NCI-H446 treated with DMSO at 0.1 percent for 48 hours (cell line): ENCODE measurements at places on chromosomes 1 and 21.
A peak's percentile ranks its signal among the peaks of the same experiment; 100 is the strongest.

DNA sequence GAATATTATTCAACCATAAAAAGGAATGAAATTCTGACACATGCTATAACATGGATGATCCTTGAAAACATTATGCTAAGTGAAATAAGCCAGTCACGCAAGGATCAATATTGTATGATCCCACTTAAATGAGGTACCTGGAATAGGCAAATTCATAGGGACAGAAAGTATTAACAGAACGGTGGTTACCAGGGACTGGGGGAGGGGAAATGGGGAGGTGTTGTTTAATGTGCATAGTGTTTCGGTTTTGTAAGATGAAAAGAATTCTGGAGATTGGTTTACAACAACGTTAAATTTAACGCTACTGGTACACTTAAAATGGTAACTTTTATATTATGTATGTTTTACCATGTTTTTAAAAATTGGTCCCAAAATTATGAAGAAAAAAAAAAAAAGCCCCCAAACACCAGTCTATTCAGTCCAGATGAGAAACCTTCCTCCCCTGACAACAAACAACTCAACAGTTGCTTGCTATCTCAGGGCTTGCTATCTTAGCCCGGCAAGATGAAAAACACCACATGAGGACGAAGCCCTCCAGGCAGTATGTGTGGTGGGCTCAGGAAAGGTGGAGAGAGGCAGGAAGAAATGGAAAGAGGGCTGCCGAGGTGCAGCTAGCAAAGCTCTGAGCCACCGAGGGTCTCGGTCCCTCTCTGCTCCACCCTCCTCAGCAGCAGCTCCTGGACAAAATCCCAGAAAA is 8.5 kb downstream of the NUAK2 start:
- no peak for DNase-seq

GRCh38 chr1:30607723-30608122 is 115.7 kb downstream of the MATN1 start:
- no peak for DNase-seq

DNA sequence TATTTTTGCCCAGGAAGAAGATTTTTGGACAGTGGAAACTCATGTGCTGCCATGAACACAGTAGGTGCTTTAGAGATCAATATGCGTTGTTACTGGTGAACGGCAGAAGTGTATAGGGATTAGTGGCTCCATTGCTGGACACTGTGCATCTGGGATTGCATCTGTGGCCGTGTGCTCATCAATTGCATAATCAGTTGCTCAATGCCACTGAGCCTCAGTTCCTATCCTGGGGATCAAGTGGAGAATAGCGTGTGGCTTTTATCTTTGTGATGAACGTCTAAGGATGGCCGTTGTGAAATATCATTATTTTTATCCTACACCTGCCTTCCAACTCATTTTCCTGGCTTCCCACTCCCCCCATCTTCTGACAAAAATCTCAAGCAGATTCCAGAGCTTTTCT is 5.4 kb downstream of the TNN start:
- DNase-seq = no peak

DNA sequence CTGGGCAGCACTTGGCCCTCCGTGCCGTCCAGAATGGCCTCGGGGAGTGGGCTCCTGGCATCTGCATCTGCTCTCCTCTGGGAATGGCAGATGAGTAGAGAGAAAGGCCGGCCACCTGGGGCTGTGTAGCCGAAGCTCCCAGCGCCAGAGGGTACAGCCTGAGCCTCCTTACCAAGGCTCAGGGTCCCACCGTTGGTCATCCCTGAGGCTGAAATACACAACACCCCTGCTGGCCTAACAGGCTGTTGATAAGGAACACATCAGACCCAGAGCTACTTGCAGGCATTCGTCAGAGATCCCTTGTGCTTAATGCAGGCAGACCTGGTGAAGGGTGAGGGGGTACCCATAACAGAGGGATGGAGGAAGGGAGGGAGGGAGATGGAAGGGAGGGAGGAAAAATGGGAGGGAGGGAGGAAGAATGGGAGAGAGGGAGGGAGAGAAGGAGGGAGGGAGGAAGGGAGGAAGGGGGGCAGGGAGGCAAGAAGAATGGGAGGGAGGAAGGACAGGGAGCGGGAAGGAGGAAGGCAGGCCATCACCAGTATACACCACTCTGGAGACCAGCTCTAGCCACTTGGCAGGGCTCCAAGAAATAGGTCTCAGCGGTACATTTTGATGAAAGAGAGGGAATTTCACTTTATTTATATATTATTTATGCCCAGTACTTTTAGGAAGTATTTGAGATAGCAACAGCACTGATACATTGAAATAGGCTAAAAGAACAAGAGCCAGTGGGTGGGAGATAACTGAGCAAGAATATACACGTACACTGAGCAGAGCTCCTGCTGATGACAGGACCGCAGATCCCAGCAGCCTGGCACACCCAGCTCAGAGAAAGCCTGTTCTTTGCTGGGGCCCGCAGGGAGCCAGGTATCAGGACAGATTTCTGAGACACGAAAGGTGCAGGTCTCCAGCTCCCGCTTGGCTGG is 315.0 kb upstream of the VAMP3 start:
- no peak for DNase-seq

DNA sequence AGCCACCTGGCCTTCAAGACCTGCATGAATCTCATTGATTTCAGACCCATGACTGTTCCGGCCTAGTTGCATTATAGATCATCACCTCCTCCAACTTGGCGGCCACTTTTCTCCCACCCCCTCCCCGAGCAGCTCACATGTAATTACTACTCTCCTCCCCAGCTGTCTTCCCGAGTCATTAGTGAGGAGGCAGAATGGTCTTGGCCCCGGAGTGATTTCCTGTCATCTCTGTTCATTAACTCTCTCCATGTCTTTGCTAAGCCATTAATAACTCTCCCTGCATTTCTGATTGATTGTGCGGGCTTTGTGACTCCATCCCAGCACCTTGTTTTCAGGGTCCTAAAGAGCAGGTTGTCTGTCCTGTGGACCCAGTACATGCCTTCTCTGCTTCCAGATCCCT is 75.6 kb upstream of the CNTN2 start:
- peak; percentile 69 for DNase-seq

DNA sequence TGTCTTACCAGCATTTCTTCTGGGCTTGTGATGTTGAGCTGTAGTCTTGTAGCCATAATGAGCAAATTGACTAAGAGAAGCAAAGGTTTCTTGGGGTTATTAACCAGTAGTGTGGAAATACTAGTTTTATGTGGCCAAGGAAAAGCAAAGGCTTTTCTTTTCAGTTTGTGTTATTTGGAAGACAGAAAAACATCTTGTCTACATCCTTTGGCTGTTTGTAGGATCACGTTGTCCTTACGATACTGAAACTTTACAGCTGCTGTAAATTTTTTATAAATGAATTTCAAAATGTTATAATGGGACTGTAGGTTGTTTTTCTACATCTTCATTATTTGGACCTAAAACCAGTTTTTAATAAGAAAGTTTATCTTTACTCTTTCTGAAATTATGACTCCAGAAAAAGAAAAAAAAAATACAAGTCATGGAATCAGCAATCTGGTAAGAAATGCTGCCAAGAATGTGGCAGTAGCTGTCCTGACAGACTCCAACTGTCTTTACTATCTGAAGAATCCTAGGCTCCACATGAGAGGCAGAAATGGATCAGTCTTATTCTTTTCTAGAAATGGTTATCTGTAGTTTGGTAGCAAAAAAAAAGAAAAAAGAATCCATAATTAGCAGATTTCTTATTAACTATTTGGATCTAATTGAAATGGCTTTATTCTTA is 41.6 kb upstream of the QSOX1 start:
- no peak for DNase-seq

DNA sequence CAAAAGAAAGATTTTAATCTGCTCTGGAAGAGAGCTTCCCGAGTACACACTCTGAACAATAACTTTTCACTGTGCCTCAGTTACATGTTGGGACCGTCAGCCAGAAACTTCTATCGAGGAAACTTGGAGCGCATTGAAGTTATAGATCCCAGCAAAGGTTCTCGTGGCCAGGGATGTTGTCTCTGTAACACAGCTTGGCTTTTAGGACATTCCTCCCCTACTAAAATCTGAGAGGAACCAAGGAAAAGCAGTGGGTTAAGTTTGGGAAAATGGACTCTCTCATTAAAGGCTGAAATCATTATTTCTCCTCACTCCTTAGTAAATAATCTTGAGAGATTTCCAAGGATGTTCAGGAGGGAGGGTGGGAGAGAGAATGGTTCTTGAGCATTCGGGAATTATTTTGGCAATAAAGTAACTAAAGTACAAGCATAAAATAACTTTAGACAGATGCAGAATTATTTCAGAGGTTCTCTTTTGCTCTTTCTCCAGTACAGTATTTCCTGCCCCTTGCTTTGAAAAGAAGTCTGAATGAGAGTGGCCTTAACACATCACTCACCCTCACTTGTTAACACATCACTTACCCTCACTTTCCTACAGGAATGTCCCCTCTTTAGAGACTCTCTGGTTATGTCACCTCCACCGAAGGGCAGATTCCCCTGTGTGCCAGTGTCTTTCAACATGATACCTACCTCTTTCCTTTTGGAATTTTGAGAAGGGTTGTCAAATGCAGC is 1.8 kb upstream of the NFIA start:
- DNase-seq = no peak

DNA sequence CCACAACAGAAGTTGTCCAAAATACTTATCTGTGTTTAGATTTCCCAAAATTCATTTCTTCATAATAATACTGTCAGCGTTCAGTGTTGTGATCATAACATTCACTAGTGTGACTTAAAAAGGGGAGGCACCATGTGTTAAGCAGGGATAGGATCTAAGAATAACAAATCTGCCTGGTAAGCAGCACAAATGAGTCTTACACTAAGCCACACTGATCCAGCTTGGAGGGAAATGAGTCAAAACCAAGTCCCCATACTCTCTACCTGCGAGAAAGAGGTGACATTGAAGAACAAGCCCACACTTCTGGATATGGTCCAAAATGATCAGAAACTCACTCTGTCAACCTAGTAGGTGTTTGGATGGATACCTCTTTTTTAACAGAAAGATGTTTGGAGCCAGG is 145.5 kb downstream of the CRB1 start:
- no peak for DNase-seq

DNA sequence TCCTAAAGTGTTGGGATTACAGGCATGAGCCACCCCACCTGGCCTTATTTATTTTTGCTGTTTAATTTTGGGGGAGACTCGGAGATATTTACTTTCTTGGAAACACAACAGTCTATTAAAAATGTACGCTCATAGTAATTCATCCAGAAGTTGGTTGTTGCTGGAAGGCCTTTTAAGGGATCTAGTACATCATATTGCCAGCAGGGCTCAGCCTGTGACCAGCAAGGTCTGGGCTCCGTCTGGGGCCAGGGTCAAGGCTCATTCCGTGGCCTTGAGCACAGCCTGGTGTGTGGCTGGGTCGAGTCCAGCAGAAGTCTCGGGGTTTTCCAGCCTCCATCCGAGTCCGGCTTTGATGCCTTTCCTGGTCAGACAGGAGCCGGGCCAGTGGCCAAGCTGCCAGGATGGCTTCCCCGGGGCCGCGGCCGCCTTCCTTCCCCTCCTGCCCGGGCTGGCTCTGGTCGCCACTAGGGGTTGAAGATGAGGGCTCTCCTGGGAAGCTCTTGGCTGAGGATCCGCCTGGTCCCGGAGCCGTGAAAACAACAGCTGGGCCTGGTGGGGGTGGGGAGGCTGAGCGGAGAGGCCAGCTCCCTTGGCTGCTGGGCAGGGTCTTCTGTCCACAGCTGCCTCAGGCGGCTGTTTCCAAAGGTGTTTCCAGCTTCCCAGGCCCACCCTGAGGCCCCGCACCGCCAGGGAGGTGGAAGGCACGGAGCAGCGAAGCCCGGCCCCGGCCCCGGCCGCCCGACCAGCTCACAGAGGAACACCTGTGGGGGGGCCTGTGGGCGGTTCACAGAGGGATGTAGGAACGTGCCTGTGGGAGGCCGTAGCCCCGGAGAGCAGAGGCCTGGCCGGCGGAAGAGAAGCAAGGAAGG is 5.1 kb upstream of the VWA1 start:
- DNase-seq = peak; percentile 66

- DNase-seq = no peak
Observed at GRCh38 chr1:224251741-224252146, 68.7 kb downstream of the DEGS1 start.

- no peak for DNase-seq
Observed at GRCh38 chr1:185500001-185500626, 183.1 kb upstream of the IVNS1ABP start.

GRCh38 chr1:21855257-21856096 is 43.4 kb downstream of the LDLRAD2 start:
- no peak for DNase-seq

DNA sequence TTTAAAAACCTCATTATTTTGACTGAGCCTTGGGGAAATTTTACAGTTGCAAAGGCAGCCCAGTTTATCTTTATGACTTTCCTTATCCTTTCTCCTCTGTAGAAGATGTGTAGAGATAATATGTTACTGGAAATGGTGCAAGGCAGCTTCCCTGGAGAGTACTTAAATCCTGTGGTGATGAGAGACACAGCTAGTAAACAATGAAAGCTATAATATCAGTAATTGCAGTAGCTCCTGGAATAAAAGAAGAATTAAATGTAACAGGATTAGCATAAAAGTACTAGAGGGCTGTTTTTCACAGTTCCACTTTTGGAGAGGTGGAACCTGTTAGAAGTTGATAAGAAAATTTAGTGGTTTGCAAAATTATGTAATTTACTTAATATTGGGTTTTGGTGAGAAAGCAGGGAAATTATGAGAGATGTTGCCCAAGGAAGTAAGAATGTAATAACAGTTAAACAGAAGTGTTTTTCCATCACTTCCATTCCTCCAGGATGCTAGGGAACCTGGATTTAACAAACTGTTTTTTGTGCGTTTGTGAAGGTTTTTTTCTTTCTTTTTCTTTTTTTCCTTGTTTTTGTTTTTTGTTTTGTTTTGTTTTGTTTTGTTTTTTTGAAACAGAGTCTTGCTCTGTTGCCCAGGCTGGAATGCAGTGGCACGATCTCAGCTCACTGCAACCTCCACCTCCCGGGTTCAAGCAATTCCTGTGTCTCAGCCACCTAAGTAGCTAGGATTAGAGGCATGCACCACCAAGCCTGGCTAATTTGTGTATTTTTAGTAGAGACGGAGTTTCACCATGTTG is 15.7 kb upstream of the EDEM3 start:
- DNase-seq = no peak

- DNase-seq = no peak
Observed at GRCh38 chr1:201955729-201956143, 433 bp downstream of the TIMM17A start.

DNA sequence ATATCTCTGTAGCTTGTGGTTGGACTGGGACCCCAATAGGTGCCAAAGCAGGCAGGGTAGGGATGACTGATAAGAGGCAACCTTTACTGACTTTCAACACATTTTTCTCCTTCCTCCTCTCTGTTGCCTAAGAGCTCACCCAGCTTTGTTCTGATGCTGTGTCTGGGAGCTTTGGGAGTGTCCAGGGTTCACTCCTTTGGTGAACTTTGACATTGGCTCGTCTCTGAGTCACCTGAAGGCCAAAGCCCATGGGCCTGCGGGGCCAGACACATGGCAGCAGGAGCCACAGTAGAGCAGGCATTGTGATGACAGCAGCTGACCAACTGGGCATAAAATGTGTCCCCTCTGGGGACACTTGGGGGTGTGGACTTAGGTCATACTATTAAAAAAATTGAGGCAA is 99.5 kb upstream of the ZNF644 start:
- no peak for DNase-seq

DNA sequence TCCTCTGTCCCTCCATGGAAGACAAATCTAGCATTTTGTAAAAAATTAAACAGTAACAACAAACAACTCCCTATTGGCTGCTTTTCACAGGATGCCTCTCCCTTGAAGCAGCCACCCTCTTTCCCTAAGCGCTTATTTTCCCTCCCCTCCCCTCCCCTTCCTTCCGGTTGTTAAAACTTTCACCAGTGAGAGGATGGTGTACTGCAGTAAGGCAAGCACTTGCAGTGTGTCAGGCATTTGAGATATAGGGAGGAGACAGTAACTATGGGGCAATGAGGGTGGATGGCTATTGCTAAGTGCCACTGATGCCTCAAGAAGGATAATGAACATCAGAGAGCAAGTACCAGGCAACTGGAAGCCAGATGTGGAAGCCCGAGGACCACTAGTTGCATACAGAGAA is 19.1 kb upstream of the KIAA1614 start:
- no peak for DNase-seq
